Stimulated activated CD4-positive, alpha-beta T cell treated with anti-CD3 and anti-CD28 coated beads, Interleukin-15, amount 100 ng/mL, for 24 hours (primary cell): ENCODE measurements at places on chromosomes 7 and 10.

GRCh38 chr7:4209126-4209525 is 473.0 kb upstream of the FOXK1 start:
- no peak for DNase-seq

DNA sequence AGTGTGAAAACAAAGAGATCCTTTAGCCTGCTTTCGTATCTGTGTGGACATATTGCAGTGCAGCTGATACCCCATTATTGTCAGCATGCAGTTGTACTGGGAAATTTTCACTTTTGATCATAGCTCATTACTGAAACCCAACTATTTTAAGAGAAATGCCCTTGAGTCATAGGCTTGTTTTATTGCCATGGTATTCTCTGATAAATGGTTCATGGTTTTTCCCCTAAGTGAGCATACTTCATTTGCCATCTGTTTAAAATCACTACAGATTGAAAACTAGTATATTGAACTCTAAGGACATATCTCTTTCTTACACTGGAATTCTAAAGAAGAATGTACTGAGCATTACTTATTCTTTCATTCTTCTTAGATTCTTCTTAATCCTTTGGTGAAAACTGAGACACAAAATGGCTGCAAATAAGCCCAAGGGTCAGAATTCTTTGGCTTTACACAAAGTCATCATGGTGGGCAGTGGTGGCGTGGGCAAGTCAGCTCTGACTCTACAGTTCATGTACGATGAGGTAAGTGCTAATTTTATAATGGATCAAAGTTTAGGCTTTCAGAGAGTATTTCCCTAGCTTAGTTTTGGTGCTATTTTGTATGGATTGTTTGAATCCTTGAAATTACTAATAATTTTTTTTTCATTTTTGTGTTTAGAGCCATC is 63.0 kb downstream of the RALA start:
- no peak for DNase-seq

DNA sequence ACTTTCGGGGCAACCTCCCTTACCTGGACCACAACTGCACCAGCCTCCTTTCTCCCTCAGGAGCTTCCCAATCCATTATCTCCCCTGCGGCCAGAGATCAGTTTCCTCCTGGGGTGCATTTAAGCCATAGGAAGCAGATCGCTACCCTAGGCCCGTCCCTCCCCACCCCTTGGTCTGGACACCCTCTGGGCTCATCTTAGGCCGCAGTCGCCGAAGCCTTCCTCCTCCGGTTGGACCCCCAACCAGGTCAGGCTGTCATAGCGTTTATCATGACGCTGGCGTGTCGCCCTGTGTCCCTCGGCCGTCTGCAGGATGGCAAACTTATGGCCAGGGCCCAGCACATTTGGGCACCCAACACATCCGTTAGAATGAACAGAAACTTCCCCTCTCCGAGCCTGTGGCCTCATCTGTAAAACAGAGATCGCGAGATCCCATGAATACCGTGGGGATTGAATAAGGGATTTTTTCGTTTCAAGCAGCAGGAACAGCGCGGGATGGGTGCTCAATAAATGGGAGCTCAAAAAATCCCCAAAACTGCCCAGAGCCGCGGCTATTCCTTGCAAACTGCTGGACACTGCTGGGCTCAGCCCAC is 669 bp upstream of the AP5Z1 start:
- DNase-seq = no peak

- no peak for DNase-seq
These were observed 74.8 kb upstream of the SH2B2 start for GRCh38 chr7:102211590-102212550.

DNA sequence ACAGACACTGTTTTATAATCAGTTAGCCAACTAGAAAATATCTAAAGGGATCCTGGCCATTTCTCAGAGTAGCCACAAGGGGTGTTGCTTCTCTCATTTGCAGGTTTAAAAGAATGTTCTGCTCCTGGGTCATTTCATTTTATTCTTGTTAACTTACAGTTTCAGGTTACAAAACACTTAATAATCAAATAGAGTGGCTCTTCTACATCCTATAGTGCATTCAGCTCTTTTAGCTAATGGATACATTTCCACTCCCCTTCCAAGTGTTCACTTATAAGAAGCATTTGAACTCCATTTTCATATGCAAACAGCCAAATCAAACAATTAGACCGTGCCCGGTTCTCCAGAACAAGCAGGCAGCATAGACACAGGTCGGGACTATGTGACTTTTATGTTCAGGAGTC is 117.5 kb downstream of the TRIL start:
- no peak for DNase-seq

DNA sequence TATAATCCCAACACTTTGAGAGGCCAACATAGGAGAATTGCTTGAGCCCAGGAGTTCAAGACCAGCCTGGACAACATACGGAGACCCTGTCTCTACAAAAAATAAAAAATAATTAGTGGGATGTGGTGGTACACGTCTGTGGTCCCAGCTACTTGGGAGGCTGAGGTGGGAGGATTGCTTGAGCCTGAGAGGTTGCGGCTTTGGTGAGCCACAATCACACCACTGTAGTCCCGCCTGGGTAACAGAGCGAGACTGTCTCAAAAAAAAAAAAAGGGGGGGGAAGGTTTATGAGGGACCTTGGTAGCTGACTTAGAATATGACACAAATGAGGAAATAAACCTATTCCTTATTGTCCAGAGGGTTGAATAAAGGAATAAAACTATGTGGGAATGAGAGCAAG is 30.8 kb downstream of the SCD start:
- DNase-seq = no peak

DNA sequence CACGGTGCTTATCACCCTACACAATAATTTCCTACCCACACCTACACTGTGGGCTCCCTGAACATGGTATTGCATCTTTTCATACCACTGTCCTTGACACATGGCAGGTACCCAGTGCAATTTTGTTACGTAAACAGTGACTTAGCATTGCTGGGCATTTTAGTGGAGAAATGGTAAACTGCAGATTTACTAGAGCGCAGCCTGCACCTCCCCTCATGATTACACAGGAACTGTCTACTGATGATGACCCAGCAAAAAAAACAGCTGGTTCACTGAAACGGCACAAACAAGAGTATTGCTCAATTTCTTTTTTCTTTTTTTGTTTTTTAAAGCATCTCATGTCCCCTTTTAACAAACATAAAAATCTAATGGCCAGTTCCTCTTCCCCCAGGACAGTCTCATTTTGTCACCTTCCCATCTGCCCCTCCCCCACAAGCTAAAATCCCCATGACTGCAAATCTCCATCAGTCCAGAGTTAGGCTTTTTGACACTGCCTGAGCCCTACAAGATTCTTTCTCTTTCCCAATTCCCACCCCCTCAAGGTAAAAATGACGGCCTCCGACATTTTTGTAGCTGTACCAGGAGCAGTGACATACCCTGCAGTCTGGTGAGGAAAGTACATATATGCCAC is 2.8 kb downstream of the ZNF746 start:
- DNase-seq = no peak

DNA sequence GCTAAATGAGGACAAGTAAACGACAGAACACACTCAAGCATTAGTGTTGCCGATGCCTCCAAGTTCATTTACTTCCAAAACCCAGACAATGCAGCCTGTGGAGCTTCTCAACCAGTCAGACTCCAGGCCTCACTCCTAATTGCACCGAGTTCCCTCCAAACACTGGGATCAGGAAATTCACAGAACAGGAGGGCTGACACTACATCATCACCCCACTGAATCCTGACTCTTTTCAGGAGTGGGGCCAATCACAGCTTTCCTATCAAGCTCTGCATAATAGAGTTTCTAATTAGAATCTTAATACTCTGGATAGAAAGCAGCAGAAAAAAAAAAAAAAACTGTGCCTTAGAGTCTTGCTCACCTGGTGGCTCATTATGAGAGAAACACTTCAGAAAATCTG is 103.7 kb downstream of the GLI3 start:
- no peak for DNase-seq

DNA sequence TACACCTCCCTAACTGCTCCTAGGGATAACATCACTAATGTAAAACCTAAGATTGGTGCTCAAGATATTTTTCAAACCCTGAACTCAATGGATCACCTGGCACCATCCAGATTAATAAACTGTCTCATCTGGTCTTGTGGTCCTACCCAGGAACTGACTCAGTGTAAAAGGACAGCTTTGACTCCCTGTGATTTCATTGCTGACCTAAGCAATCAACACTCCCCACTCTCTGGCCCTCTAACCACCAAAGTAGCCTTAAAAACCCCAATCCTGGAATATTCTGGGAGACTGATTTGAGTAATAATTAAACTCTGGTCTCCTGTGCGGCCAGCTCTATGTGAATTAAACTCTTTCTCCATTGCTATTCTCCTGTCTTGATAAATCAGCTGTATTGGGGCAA is 6.2 kb upstream of the USP54 start:
- DNase-seq = no peak

GRCh38 chr7:73431041-73431835 is 2.3 kb upstream of the FZD9 start:
- no peak for DNase-seq

- no peak for DNase-seq
These were observed 508.9 kb downstream of the RPS24 start for GRCh38 chr10:78542521-78542920.

GRCh38 chr10:120514035-120514620 is 57.1 kb downstream of the PLPP4 start:
- DNase-seq = peak; percentile 14

DNA sequence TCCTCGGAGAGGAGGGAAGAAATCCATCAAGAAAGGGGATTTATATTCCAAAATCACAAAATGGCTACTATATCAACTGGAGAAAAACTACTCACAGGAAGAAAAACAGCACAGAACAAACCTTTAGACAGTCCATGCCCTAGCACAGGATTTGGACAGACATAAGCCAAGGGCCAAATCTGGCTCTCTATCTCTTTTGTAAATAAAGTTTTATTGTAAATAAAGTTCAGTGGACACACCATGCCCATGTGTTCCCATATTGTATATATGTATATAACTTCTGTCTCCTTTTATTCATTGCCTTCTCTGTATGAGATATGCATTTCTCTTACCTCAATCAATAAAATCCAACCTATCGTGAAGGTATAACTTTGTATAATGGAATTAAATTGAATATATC is 742.8 kb upstream of the LRRTM3 start:
- DNase-seq = no peak

DNA sequence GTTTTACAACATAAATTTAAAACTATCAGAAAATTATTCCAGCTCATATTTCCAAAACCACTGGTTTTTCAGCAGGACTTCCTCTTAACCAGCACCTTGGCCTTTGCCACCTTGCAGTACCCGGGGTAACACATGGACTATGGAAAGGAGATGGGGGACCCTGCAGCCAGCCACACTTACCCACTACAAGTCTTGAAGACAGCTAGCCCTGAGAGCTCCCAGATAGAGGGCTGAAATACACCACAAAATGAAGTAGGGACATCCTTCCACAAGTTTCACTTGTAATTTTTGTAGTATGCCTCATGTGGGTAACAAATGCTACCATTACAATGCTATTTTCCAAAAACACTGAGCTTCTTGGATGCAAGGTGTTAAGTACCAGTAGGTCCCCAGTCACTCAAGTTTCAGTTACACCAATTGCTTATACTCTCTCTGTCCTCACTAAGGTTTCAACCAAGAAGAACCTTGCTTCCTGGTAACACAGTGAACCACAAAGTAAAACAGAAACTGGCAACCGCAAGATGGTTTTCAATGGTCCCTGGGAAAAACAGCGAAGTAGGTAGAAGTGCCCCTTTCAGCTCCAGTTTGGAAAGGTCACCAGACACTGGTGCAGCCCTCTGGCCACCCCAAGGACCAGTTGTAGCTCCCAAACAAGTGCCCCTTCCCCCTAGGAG is 110.9 kb downstream of the SGMS1 start:
- peak; percentile 27 for DNase-seq

DNA sequence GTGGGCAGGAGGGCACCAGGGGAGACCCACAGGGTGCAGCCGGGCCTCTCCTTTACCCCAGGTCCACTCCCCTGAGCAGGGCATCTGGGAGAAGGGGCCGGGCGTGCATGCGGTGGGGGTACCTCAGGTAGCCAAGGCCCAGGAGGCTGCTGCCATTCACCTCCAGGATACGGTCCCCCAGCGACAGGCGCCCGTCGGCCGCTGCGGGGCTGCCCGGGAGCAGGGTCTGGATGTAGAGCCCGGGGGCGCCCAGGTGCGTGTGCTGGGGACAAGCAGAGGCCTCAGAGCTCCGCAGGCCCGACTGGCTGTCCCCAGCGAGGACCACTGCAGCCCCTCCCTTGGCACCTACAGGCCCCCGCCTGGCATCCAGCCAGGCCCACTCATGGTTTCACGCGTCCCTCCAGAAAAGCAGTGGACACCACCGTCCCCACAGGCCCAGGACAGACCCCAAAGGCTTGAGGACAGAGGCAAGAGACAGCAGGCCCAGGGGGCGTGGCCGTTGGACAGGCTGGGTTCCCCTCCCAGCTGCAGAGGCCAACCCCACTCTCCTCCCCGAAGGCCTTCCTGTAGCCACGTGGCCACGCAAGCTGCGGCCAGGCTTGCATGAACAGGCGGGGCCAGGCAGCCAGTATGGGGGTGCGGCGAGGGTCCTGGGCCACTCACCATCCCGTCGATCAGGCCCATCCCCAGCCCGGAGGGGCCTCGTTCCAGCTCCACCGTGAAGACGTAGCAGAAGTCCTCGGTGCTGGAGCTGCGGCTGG is 24.3 kb downstream of the AP5Z1 start:
- no peak for DNase-seq

GRCh38 chr7:2142386-2142785 is 90.4 kb downstream of the MAD1L1 start:
- DNase-seq = no peak

GRCh38 chr10:111035542-111035941 is 41.3 kb upstream of the ADRA2A start:
- no peak for DNase-seq

GRCh38 chr10:43640603-43641002 is 8.1 kb downstream of the ZNF32 start:
- no peak for DNase-seq

GRCh38 chr10:96576277-96576980 is 10.4 kb downstream of the TM9SF3 start:
- no peak for DNase-seq

DNA sequence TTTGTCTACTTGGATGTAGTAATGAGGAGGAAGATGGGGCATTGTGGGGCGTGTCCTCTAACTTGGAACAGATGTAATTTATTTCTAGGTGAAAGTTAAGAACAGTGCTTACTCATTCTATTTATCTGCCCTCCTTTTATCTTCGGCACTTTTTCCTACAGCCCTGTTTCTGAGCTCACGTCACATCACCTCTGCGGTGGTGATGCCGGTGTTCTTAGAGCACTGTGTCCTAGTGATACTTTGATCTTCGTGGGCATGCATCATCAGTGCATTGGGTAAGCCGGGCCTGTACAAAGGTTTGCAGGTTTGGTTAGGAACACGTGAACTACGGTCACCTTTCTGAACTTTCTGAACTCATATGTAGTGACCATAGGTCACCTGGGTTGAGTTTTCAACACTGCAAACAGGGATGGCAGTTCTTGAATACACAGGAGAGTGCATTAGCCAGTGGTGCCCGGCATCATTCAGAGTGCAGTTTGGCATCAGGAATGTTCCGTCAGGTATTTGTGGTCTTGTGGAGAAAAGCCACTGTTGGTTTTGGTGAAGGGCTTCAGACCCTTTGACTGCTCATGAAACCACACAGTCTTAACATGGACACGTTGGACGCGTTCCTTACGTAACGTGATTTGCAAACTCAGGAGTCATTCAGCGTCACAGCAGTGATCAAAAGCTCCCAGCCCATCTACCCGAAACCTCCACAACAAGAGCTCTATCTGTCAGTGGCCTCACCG is 5.6 kb downstream of the POR start:
- peak; percentile 67 for DNase-seq
